ENCODE measurements at places on chromosomes 12 and 14.

DNA sequence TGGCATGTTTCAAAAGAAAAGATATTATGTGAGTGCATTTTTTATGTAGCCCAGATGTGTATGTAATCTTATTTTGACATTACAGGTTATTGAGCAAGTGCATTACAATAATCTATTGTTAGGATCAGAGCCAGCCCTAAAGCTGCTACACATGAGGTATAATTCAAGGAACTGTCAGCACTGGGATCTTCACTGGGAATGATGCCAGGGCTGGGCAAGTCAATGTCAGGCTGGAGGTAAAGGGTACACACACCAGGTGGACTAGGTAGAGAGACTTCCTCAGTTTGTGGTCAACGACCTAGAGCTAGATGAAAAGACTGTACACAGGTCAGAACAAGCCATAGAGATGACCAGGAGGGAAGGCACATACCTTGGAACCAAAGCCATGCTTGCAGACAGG is 15.4 kb downstream of the TRIM9 start:
- no peak for DNase-seq

GRCh38 chr14:34592623-34593022 is 37.3 kb downstream of the SNX6 start:
- DNase-seq: no peak

DNA sequence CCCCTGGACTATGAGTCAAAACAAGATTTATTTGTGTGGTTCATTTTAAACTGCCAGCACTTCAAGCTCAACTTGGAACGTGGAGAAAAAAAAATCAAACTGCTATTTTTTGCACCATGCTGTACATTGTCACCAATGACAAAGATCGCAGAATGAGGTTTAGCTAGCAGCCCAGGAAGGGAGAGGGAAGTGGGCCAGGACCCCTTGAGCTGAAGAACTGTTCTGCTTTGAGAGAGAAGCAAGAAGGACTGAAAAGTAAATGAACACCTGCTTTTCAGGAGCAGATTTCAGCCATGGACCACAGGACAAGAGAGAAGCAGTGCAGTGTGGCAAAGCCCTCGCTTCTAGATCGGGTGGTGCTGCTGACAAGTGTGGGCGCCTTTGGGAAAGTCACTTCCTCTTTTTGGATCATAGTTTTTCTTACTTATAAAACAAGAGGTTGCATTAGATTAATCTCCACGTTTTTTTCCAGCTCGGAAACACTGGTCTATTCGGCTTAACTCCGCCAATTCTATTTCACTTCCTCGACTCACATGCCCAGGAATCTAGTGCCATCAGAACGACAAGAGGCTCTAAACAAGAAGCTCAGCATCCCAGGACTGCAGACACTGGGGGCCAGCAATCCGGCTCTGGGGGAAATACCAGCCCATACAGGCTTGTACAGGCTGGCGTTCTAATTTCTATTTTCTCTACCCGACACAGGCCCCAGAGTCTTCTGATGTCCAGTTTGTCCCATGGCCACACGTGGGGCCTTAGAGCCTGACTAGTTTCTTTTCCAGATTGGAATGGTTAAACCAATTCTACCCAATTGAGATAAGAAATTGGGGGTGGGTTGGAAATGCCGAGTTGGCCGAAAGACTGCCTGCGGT is 129.9 kb downstream of the CRACR2A start:
- DNase-seq: no peak

DNA sequence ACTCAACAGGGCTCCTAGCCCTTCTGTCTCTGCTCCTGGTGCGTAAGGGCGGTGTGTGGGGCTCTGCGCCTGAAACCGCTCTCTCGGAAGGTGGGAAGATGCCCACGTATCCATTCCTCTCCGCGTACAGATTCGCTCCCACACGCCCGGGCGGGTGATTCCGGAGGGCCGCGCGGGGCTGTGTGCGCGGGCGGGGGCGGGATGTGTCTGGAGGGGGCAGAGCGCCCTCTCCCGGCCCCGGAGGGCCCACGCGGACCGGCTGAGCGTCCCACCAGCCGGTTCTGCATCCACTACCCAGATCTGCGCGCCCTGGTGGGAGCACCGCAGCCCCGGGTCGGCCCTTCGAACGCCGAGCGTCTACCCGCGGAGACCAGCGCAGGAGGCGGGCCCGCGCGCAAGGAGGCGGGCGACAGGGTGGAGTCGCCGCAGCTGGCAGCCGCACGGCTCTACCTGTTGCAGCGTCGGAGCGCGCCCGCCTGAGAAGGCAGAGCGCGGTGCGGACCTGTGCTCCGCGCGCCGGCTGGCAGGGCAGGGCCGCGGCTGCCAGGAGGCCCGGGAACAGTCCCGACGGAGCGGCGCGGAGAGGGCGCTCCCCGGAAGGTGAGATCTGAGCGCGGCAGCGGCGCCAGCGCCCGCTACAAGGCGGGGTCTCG is 1.4 kb upstream of the KCNK13 start:
- DNase-seq: peak; percentile 13

DNA sequence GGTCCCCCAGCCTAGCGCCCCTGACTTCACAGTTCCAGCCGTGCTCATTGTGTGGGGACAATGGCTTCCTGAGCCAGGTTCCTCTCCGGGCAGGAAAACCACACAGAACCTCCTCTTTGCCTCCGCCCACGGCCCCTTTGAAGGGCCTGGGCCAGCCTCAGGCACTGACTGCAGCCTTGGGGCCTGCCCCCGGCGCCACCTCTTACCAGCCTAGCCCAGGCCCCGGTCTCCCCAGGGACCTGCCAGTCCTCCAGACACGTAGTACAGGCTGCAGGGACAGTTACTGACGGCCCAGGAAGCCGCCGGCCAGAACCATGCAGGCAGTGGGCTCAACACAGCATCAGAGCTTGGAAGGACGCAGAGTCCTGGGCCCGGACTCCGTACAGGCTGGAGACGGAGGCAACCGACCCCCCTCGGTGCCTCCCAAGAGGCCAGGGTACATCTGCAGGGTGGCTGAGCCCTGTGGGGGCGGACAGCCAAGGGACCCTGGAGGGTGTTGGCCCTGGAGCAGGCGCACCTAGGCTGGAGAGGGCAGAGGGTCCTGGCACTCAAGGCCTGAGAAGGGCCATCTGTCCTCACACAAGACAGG is 20.9 kb upstream of the NUDT14 start:
- DNase-seq: no peak

GRCh38 chr12:32863128-32863527 is 33.4 kb downstream of the PKP2 start:
- no peak for DNase-seq

DNA sequence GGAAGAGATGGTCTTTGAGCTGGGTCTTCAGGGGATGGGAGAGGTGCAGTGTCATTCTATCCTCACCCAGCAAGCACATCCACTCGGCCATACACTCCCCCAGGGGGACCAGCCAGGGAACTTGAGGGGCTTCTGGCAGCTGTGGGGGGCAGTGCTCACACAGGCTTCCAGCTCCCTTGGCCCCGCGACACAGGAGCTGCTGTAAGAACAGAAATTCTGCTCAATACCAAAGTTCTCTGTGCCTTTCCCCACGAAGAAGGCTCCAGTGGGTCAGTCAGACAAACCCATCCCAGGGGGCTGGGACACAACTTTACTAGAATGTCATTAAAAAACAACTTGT is 289.1 kb upstream of the RTL1 start:
- no peak for DNase-seq

GRCh38 chr14:62957562-62957961 is 87.7 kb downstream of the KCNH5 start:
- peak; percentile 97 for DNase-seq

- DNase-seq: no peak
These were observed 111.0 kb downstream of the SLC25A47 start for GRCh38 chr14:100434033-100434601.

GRCh38 chr14:20683125-20683890 is 1.1 kb upstream of the RNASE4 start:
- peak; percentile 90 for DNase-seq
